Fibroblast of lung (primary cell): ENCODE measurements at places on chromosomes 3 and 15. TPM values are rescaled to one million over a fixed set of nuclear protein-coding genes. Genes with fewer than 3 reads are reported as not detected.

DNA sequence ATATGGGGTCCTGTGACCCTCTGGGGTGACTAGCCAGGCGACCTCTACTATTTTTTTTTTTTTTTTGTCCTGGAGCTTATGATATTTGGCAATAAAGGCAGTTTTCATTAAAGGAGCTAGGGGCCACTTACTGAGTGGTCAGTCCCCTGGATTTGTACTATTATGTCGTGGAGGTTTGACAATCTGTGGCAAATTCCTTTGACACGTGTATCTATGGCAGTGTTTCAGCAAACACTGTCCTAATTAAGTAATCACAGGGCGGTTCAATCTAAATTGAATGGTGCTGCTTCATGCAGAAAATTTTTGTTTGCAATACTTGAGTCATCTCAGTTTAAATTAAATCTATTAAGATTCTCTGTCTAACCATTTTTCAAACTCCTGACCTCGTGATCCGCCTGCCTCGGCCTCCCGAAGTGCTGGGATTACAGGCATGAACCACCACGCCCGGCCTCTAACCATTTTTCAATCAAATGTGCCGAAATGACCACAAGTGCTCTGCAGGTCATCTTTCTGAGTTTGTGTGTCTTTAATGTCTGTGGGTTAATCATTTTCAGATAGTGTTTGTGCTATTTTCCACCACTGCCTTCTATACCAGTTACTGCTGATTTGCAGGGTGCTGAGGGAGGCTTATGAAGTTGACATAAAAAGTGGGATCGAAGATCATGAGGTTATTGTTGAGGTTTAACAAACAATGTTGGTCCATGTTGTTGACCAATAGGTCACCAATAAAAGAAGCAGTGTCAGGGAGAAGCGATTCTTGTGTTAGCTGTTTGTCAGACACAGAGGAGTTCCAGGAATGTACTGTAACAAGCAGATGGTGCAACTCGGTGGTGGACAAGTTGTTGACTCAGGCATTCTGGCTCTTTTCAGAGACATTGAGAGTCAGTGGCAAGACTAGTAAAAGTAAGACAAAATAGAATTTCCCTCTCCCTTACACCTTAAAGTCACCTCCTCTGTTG lies 18.6 kb upstream of the SLC2A2 start:
- DNase-seq: peak; percentile 78

GRCh38 chr15:61396235-61396919 lies 167.3 kb upstream of the RORA start:
- no peak for DNase-seq

PLA2G4F gene
- total RNA-seq: not detected in 2 replicates

DOCK3 gene
- total RNA-seq: 0.17 and 0.26 TPM in 2 replicates

DNA sequence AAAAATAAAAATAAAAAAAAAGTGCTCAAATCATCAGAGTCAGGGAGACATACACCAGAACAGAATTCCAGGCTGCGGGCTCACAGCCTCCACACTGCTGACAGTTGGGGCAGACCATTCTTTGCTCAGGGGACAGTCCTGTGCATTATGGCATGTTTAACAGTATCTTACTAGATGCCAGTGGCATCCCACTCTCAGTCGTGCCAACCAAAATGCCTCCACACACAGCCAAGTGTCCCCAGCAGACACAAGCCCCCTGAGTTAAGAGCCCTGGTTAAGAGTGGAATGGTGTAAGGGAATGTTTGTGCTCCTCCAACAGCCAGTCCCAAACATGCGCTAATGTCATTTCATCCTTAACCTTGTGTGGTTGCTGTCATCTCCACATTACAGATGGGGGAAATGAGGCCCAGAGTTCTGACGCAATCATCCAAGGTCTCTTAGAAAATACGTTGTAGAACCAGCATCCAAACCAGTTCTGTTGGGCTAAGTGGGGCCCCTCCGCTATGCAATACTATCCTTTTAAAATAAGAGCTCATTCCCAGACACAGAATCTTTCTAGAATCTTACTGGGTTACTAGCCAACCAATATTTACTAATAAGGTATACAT lies 26.0 kb downstream of the CFAP92 start:
- no peak for DNase-seq

DNA sequence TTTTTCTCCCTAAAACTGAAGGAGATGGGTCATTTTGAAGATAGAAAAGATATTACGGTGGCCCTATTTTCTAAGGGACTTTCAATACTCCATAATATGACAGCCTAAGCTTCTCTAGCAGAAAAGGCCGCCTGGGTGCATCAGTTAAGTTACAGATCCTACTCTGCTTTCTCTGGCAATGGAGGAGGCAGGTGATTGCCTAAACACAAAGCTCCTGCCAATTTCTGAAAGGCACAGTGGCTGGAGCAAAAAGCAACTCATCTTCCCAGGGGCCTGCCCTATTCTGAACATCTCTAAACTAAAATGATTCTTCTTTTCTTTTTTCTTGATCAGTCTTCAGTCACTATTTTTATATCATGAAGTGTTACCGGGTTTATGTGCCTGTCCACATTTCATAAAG lies 276.7 kb downstream of the CNTN4 start:
- no peak for DNase-seq

DNA sequence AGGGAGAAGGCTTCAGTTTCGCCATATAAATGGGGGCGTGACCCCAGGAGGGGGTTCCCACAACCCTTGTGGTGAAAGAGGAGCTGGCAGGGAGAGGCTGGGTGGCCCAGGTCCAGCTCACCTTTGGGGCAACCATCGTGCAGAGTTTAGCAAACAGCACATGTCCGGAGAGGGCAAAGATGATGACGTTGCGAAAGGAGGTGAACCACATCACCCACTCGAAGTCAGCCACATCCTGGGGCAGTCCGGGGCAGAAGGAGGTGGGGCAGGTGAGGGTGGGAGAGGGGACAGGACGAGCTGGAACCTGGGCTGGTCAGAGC lies 3.7 kb downstream of the HHATL start:
- no peak for DNase-seq

DNA sequence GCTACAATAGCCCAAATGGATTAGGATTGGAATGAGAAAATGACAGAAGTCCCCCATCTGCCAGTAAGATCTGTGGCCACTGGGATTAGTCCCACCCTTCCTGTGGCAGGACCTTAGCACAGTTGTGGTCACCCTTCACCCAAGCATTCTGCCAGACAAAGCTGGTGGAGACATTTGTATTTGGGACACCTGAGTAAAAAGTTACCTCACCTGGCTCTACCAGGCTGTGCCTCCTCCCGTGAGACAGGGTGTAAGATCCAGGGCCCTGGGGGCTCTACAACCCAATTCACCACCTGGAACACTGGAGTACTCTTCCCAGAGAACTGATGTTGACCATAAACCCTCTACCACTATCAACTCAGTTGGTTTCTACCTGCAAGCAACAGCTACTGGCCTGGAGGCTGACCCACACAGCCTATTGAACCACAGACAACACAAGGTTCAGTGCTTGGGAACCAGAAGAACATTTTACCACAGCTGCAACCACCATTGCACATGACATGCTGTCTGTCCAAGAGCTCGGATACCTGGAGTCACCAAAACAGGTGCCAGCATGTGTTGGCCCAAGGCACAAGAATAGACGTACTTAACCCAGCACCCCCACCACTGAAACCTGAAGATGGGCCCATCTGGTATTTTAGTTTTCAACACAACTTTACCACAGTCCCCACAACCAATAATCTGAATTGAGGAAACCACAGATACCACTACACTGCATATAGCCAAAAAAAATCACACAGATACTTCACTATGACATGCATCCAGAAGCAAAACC lies 1686.7 kb downstream of the SI start:
- DNase-seq: no peak

GRCh38 chr3:189058071-189058470 lies 113.7 kb upstream of the TPRG1 start:
- no peak for DNase-seq

STRIT1 gene
- total RNA-seq: not detected in 2 replicates

GRCh38 chr3:21879184-21879886 lies 128.3 kb upstream of the ZNF385D start:
- no peak for DNase-seq

PRR20G gene
- not detected in 2 replicates for total RNA-seq

DNA sequence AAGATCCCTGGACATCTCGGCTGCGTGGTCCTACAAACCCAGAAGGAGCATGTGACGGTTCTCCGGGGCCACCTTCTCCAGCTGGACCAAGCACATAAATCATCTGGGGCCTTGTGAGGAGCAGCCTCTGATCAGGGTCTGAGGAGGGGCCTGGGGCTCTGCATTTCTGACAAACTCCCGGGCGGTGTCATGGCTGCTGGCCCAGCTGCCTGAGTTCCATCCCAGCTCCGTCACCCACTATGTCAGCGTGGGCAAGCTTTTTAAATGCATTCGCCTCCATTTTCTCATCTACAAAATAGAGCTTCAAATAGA lies 126.3 kb upstream of the MEF2A start:
- no peak for DNase-seq

GRCh38 chr3:16462679-16463078 lies 50.8 kb downstream of the RFTN1 start:
- DNase-seq: no peak

- no peak for DNase-seq
These were observed 281.0 kb upstream of the NR2E3 start for GRCh38 chr15:71529361-71529760.

TLR9 gene
- under 0.01 TPM in 1 of 2 replicates, not detected in the other for total RNA-seq

NAALADL2 gene
- 5.6 and 11.6 TPM in 2 replicates for total RNA-seq

GRCh38 chr3:153252963-153253362 lies 90.9 kb downstream of the RAP2B start:
- DNase-seq: no peak

GRCh38 chr15:91867581-91868026 lies 14.1 kb downstream of the SLCO3A1 start:
- peak; percentile 94 for DNase-seq

- no peak for DNase-seq
These were observed 75.5 kb downstream of the ZBTB20 start for GRCh38 chr3:115071601-115072000.

- DNase-seq: peak; percentile 56
These were observed 142.5 kb upstream of the MBNL1 start for GRCh38 chr3:152126260-152126659.

ERICH6 gene
- under 0.01 TPM in 1 of 2 replicates, not detected in the other for total RNA-seq
